ENCODE measurements at places on chromosomes 5 and 9.
A peak's percentile ranks its signal among the peaks of the same experiment; 100 is the strongest.

DNA sequence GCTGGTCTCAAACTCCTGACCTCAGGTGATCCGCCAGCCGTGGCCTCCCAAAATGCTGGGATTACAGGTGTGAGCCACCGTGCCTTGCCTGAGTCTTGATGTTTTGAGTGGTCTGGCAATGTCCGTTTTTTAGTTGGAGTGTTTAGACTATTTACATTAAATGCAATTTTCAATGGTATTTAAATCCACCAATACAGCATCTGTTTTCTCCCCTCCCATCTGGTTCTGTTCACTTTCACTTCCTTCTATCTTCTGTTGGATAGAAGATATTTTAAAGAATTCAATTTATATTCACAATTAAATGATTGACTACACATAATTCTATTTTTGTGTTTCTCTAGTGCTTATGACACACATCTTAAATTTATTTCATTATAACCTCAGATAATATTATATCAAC is 26.0 kb upstream of the PCAT7 start:
- no peak overlapping the region for H3K4me3 ChIP-seq
- H3K4me1 ChIP-seq, result no peaks in the 10 kb centered on the region
- H3K27me3 ChIP-seq, result peaks cover 20% of the 10 kb centered on the region
- no peak for DNase-seq

DNA sequence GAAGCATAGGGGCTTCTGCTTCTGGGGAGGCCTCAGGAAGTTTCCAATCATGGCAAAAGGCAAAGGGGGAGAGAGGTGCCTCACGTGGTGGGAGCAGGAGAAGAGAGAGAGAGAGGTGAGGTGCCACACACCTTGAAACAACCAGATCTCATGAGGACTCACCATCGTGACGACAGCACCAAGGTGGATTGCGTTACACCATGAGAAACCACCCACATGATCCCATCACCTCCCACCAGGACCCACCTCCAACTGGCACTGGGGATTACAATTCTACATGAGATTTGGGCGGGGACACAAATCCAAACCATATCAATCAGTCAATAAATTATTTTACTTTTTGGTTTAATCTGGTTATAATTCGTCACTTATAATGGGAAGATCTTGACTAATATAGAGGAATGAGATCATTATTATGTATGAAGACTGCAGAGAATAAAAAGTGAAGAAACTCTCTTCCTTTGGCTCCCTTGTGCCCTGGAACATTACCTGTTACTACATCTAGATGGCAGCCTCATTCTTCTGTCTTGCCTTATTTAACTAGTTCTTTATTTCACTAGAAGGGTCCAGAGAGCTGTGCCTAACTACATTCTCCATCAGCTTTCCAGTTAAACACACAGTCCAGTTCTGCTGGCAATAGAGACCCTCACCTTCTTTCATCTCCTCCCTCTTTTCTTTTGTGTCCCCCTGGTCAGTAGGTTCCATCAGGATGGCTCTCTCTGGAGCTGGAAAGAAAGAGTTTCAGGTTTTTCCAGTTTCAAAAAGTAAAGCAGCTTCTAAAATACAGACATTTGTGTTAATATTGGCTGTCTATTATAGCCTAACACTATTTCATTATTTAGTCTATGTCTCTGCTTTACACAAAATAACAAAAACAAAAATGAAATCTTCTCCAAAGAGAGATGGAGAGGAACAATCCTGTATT is 21.7 kb upstream of the SPINK7 start:
- no peaks in the 10 kb centered on the region for H3K36me3 ChIP-seq
- H3K4me3 ChIP-seq, result no peak overlapping the region
- H3K27ac ChIP-seq, result no peak overlapping the region
- H3K27me3 ChIP-seq, result no peaks in the 10 kb centered on the region
- no peaks in the 10 kb centered on the region for H3K4me1 ChIP-seq

GRCh38 chr9:120892748-120893610 is 16.0 kb upstream of the PHF19 start:
- peak overlapping the region; percentile 73 for H3K4me3 ChIP-seq
- peak; percentile 62 for DNase-seq
- H3K27me3 ChIP-seq, result no peaks in the 10 kb centered on the region
- H3K27ac ChIP-seq, result peak overlapping the region; percentile 92

- H3K27ac ChIP-seq, result no peak overlapping the region
- peaks cover 5% of the 10 kb centered on the region for H3K36me3 ChIP-seq
- no peak overlapping the region for H3K4me3 ChIP-seq
- peaks cover 11% of the 10 kb centered on the region for H3K4me1 ChIP-seq
- H3K27me3 ChIP-seq, result no peaks in the 10 kb centered on the region
These were observed 86.1 kb downstream of the GPR21 start for GRCh38 chr9:123119566-123119965.

DNA sequence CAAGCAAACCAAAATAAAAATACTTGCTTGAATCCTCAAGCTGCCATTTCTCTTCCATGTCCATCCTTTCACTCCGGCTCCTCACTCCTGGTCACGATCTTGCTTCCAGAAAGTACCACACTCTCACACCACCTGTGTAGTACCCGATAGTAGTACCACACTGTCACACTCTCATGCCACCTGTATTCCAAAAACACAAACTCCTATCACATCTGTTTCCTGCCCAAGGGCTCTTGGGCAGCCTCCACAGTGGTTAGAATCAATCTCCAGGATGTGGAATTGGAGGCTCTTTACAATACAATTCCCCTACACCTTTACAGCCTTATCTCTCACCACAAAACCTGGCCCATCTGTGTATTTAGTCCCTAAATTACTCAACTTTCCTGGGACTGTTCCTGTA is 130.6 kb downstream of the GNAQ start:
- peaks cover 6% of the 10 kb centered on the region for H3K36me3 ChIP-seq
- no peak overlapping the region for H3K4me3 ChIP-seq
- DNase-seq, result no peak
- no peaks in the 10 kb centered on the region for H3K27me3 ChIP-seq

GRCh38 chr5:150183436-150183835 is 6.4 kb upstream of the SLC6A7 start:
- no peaks in the 10 kb centered on the region for H3K4me1 ChIP-seq
- peaks cover 5% of the 10 kb centered on the region for H3K27me3 ChIP-seq
- H3K36me3 ChIP-seq, result no peaks in the 10 kb centered on the region
- no peak overlapping the region for H3K27ac ChIP-seq
- no peak overlapping the region for H3K4me3 ChIP-seq

DNA sequence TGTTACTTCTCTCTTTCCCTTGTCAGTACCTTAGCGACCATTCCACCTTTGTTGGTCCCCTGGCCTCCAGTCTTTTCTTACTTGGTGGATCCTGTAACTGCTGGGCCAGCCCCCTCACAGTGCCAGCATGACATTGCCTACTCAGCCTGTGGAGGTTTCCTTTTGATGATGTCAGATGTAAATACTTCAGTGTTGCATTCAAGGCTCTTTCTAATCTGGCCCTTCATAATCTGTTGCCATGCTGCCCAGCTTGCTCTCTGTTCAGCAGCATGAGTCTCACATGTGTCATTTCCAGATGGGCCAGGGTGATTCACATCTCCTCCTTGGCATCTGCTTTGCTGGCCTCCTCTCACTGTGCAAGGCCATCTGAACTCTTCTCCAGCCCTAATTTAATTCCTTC is 57.1 kb downstream of the MAST4 start:
- no peaks in the 10 kb centered on the region for H3K4me1 ChIP-seq
- H3K27ac ChIP-seq, result no peak overlapping the region
- no peak overlapping the region for H3K4me3 ChIP-seq
- H3K27me3 ChIP-seq, result peaks cover 2% of the 10 kb centered on the region
- H3K36me3 ChIP-seq, result no peaks in the 10 kb centered on the region

GRCh38 chr5:29037716-29038115 is 1999.3 kb upstream of the CDH9 start:
- H3K27me3 ChIP-seq, result no peaks in the 10 kb centered on the region
- no peak for DNase-seq
- H3K27ac ChIP-seq, result no peak overlapping the region
- H3K36me3 ChIP-seq, result no peaks in the 10 kb centered on the region

DNA sequence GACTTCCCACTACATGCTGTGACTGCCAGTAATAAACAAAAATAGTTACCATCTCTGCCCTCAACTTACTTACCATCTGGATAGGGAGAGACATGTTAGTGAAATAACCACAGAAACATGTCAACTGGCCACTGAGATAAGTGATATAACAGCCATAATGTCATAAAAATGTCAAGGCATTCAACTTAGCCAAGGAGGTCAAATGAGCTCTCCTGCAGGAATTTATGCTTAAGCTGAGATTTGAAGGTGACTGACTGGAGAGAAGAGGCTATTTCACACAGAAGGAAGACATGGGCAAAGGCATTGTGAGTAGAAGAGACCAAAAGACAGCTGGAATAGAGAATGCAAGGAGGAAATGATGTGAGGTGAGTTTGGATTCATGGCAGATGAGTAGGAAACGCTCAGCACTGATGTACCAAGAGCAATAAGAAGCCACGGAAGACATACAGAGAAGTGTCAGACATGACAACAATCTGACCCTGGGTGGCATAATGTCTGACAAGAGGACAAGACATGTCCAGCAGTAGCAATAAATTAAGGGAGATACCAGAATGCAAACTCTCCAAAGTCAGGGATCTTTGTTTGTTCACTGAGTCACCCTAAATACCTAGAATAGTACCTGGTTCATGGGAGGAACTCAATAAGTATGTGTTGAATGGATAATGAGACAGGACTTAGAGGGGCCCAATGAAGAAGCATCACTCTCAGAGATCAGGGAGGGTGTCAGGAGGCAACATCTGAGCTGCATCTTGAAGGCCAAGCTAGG is 318.8 kb downstream of the ACTL7B start:
- H3K36me3 ChIP-seq, result no peaks in the 10 kb centered on the region
- H3K4me1 ChIP-seq, result no peaks in the 10 kb centered on the region
- H3K27me3 ChIP-seq, result no peaks in the 10 kb centered on the region
- H3K4me3 ChIP-seq, result no peak overlapping the region
- DNase-seq, result no peak

- no peak for DNase-seq
- no peak overlapping the region for H3K4me3 ChIP-seq
- H3K27ac ChIP-seq, result no peak overlapping the region
- H3K27me3 ChIP-seq, result peaks cover 4% of the 10 kb centered on the region
These were observed 3.7 kb upstream of the PJA2 start for GRCh38 chr5:109413458-109413857.
